ENCODE measurements at places on chromosomes 5 and 9.

GRCh38 chr5:28014779-28015178 is 976.4 kb upstream of the CDH9 start:
- no peak for DNase-seq

GRCh38 chr9:78030553-78031443 is 813 bp downstream of the GNAQ start:
- DNase-seq = no peak

DNA sequence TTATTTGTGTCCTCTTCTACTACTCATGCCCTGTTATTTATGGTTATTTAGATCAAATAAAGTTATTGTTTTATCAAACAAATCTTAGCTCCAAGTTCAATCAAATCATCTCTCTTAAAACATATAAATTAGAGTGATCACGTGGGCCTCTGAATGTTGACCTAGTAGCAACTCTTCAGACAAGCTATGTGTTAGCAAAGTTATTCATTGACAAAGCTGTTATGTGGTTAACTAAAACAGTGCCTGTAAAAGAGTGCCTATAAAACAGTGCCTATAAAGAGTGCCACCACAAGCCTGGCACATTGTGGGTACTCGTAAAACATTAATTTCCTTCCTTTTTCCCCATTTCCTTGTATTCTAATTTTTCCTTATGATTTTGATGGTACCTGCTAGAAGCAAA is 421.9 kb downstream of the HCN1 start:
- no peak for DNase-seq

DNA sequence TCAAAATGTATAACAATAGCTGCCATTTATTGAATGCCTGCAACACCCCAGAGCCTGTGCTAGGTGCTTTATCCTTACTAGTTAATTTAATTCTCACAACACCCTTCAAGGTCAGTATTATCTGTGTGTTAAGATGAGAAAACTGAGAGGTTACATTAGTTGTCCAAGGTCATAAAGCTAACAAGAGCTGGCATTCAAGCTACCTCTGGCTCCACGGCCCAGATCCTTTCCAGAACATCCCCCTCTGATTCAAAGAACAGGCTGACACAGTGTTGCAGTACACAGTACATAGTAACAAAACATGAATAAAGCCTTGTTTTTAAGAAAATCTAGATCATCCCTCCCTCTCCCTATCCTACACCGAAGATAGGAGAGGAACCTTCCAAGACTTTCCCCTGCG is 9.4 kb upstream of the FRMPD1 start:
- DNase-seq = no peak

- DNase-seq = no peak
These were observed 140.8 kb downstream of the COL23A1 start for GRCh38 chr5:178449163-178450070.

DNA sequence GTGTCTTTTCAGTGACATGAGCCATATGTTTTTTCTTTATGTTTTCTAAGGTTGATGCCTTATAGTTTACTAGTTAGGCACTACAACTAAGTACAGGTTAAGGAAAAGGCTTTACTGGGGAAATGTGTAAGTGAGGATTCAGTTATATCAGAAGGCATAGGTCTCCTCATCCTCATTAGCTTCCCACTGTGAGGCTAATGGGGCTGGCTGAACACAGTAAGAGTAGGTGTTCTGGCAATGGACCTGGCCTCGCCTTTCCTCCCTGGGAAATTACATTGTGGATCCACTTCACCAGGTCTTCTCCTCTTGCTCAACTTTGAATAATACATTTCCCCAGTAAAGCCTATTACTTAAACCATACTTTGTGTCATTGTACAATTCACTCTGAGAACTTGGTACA is 225.5 kb downstream of the PTPRD start:
- DNase-seq = no peak

Measured in GOT3 (cell line).